Choroid plexus epithelial cell (primary cell): ENCODE measurements at places on chromosomes 5 and 9.

GRCh38 chr5:33379757-33380156 is 61.0 kb upstream of the TARS1 start:
- peak; percentile 60 for DNase-seq

DNA sequence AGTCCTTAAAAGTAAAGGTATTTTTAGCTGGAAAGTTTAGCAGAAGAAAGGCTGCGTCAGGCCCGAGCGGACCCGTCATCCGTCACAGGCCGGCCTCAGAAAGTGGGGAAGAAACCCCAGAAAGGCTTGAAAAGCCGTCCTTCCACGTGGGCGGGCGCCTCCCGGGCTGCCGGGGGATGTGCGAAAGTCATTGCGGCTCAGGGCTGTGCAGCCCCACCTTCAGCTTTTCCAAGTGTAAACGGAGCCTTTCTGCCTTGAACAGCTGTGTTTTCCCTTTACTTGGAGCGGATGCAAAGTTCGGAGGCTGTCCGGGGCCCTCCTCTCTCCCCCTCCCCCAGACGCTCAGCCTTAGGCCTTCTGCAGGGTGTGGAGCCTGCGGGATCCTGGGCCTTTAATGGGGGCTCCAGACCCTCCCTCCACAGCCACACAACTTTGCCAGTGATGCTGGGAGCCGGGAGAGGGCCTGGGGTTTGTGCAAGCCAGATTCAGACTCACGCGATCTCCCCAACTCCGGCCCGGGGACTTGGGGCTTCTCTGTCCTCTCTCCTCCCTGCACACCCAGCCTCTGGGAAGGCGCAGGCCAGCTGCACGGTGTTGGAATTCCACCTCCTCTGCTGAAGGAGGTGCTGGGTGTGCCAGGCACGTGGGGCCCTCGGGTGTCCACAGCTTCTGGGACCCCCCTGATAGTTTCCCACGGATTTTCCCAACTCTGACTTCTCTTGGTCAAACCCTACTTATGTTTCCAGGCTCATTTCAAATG is 95.5 kb upstream of the RAPGEF1 start:
- peak; percentile 20 for DNase-seq

DNA sequence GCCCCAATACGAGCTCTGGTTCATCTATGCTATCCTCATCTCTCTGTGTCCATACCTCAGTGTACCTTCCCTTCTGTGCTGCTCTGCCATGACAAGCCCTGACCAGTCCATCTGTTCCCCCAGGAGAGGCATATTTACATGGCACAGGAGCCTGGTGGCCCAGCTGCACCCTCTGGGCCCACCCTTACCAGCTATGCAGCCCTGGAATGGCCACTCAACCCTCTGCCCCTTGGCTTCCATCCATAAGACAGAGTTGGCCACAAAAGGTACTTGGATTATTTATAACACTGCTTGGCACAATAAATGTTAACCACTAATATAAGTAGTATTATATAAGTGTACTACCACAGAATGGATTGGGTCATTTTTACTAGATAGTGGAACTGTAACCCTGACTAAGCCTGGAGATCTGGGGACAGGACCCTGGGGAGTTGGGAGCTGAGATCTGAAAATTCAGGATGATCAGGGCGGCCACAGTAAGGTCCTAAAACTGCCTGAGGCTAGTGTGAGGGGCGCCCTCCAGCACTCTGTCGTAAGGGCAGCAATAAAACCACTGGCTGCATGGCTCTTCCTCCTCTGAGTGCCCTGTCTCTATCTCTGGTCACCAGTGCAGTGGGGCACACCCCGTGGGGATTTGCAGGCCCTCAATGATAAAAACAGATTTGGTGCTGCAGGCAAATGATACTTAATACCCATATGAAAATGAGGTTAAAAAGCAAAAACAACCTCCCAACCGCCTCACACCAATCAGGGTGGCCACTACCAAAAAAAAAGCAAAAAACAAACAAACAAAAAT is 65.8 kb downstream of the SEMA4D start:
- DNase-seq: no peak

DNA sequence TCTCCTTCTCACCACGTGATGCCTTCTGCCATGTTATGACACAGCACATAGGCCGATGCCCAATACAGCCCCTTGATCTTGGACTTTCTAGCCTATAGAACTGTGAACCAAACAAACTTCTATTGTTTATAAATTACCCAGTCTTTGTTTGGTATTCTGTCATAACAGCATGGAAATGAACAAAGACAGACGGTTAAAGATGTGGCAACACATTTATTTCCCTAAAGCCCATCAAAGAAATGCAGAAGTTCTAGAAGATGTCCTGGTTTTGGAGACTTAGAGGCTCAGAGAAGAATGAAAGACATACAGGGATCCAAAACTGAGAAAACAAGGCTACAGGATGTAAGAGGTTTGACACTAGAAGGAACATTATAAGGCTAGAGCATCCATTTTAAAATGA is 600.8 kb upstream of the DAB2 start:
- no peak for DNase-seq

- DNase-seq: no peak
Measured at GRCh38 chr9:120431268-120431667, 148.7 kb downstream of the CDK5RAP2 start.

DNA sequence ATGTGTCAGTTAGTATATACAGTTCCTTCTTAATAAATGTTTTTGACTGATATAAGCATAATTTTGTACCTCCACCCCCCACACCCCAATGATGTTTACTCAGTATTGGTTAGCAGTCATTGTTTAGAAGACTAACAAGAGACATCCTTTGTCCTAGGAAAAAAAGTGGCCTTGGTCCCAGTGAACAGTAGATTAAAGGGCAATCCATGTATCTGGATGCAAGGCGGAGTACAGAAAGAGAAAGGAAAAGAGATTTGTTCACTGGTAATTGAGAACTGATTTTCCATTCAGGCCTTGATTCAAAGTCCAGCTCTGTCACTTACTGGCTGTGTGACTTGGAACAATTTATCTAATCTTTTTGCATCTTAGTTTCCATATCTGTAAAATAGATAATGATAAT is 4.6 kb downstream of the RALGPS1 start:
- DNase-seq: no peak

DNA sequence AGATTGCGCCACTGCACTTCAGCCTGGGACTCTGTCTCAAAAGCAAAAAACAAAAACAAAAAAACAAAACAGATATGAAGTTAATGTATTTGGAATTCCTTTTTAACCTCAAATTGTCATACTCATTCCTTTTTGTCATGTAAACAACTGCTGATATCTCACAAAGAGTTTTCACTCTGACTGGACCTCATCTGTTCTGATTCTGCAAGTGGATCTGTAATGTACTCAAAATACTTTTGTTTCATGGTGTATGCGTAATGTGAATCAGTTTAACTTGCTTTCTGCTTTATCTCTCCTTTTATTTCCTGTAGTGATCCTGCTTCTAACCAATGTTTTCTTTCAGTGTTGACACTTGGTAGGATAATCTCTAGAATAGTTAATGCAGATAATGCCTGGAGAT is 106.7 kb downstream of the FOCAD start:
- no peak for DNase-seq

DNA sequence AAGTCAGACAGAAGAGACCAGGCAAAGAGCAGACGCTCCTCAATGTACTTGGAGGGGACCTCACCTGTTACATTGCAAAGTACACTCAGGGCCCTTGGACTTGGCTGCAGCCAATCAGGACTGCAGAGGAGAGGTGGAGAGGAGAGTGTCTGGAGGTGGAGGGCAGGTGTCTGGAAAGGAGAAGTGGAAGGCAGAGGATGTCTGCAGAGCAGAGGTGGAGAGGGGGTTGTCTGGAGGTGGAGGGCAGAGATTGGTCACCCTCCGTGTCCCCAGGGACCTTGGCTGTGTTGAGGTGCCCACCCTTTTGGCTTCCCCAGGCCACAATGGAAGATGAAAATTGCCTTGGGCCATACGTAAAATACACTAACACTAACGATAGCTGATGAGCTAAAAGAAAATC is 241.3 kb upstream of the IRX2 start:
- DNase-seq: no peak

- peak; percentile 86 for DNase-seq
Measured at GRCh38 chr9:114691046-114691955, 9.3 kb upstream of the TEX48 start.

GRCh38 chr5:41087461-41087860 is 16.3 kb upstream of the MROH2B start:
- peak; percentile 77 for DNase-seq

GRCh38 chr5:6786786-6787495 is 73.7 kb downstream of the TENT4A start:
- peak; percentile 33 for DNase-seq

DNA sequence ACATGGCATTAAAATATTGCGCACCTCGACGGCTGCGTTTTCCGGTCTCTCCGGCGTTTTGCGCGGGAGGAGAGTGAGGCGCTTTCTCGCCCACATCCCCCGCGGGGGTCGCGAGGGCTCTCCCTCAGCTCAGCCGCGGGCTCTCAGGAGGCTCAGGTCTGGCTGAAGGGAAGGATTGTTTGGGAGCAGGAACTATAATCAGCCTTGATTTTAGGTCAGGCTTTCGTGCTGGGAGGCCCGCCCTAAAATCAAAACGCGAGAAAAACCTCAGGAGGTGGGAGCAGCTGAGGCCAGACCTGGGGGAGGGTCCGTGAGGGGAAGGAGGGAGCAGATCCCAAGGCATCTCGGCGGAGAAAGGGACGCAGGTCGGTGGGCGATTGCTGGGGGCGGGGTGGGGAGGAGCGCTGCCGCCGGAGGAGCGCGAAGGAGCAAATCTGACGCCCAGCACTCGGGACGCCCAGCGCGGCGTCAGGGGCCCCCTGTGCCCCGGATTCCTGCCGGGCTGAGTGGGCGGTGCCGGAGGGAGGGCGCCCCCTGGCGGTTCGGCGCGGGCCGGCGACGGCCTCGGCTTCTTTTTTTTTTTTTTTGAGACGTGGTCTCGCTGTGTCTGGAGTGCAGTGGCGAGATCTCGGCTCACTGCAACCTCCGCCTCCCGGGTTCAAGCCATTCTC is 18.7 kb upstream of the RNF130 start:
- peak; percentile 79 for DNase-seq

DNA sequence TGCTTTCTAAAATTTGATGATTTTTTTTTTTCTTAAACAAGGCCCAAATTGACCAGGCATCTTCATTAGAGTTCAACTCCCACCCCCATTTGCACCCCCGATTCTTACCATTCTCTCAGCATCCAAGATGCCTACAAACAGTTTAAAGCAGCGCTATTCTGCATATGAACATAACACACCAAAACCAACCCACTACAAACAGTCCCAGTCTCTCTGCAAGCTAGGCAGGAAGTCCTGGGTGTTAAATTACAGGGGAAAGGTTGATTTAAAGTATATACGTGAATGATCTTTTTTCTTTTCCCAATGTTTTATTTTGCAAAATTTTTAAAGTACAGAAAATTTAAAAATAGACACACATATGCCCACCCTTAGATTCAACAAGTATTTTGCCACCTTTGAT is 127.0 kb downstream of the ADAMTS12 start:
- peak; percentile 60 for DNase-seq

- DNase-seq: no peak
Measured at GRCh38 chr5:16411741-16412455, 53.7 kb downstream of the ZNF622 start.

DNA sequence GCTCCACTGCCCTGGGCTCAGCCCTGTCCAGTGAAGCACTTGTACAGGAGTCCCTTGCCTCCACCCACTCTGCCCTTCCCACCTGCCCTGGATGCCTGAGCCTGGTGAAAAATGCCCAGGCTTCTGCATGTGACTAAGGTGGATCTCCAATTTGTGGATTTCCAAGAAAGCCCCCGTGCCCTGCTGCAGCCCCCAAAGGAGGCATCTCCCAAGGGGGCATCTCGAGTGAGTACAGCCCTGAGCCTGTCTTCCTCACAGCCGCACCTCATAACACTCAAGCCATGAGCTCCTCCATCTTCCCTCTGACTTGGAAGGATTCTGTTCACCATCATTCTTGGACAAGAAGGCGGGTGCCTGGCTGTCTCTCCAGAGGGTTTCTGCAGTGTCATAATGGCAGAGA is 158.0 kb upstream of the PPP1R26 start:
- no peak for DNase-seq

- no peak for DNase-seq
Measured at GRCh38 chr5:168656633-168657032, 77.5 kb upstream of the PANK3 start.
